Upper lobe of left lung (tissue), 6 donors: ENCODE measurements at places on chromosomes 2 and 18. TPM values are rescaled to one million over a fixed set of nuclear protein-coding genes. Genes with fewer than 3 reads are reported as not detected.

VAMP5 gene
- 41.3 TPM for total RNA-seq

GRCh38 chr2:231662811-231663457, 45.4 kb upstream of the PTMA start:
- no peak for DNase-seq
- peak overlapping the region; percentile 48 for H3K4me3 ChIP-seq
- H3K27ac ChIP-seq: peak overlapping the region; percentile 97
- no peaks in the 10 kb centered on the region for H3K36me3 ChIP-seq
- peaks cover 33% of the 10 kb centered on the region for H3K4me1 ChIP-seq
- no peaks in the 10 kb centered on the region for H3K27me3 ChIP-seq

DNA sequence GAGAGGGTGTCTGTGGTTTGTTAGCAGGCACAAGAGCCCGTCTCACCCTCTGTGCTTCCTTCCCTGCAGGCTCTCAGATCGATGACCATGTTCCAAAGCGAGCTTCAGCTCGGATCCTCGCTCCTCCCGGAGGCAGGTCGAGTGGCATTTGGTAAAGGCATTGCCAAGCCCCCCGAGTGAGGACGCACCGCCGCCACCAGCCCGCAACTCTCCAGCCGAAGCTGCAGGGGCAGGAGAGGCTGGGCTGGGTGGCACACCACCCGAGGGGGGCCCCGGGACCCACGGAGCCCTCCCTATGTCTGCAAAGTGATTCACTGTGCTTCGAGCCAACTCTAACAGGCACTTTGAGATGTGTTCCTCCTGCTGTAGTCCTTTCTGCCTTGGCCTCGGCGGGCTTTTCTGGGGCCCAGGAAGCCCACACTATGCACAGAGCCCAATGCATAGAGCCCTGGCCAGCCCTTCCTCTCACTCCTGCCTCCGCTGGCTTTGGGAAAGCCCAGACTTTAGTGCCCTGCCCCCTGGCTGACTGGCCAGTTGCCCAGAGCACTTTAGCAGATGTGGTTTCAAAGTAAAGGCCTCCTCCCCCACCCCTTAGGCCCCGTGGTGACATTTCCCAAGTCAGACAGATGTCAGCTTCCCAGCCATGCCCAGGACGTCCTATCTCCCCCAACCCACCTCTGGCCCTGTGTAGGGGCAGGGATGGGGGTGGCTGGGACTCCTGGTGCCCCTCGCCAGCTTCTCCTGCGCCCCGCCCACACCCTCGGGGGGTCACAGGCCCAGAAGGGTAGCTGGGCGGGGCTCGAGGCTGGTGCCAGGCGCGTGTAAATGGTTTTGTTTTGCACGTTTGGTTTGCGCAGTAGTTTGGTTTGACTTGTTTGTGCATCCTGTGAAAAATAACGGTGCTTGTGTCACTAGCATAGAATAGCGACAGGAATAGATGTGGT, 23.3 kb upstream of the MAPRE3 start:
- H3K27ac ChIP-seq: no peak overlapping the region
- H3K27me3 ChIP-seq: no peaks in the 10 kb centered on the region
- H3K36me3 ChIP-seq: no peaks in the 10 kb centered on the region
- peak overlapping the region; percentile 35 for H3K4me3 ChIP-seq
- H3K4me1 ChIP-seq: peaks cover 9% of the 10 kb centered on the region
- peak; percentile 84 for DNase-seq

TM4SF20 gene
- total RNA-seq: not detected

DNA sequence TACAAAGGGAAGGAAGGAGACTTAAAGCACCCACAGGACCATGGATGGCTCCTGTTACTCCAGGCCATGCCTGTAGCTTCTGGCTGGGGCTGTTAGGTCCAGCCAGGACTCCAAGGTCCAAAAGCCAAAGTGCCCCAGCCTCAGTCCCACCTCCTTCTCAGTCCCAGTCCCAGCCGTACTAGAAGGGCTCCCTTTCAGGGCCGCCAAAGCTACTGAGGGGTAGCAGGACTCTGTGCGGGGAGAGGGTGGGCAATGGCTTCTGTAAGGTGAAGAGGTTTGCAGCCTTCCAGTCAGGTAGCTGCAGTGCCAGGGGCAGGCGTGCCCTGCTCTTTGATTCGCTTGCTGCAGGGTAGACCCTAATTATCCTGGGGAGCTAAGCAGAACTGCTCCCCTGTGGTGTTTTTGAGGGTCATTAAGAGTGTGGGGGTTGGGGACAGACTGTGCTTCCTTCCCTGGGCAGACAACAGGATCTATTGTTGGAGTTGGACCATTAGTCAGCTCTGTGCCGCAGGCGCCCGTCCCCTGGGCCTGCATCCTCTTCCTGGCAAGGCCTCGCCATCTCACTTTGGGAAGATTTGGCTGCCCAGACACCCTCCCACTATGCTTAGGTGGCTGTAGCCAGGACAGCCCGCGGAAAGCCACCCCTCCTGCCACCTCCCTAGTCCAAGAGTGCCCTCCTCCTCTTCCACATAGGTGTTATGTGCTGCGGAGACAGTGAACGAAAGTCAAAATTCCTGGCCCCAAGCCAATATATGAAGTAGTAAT, 118.8 kb downstream of the ZBTB7C start:
- H3K36me3 ChIP-seq: no peaks in the 10 kb centered on the region
- H3K27ac ChIP-seq: no peak overlapping the region
- H3K4me3 ChIP-seq: no peak overlapping the region
- no peaks in the 10 kb centered on the region for H3K27me3 ChIP-seq

DNA sequence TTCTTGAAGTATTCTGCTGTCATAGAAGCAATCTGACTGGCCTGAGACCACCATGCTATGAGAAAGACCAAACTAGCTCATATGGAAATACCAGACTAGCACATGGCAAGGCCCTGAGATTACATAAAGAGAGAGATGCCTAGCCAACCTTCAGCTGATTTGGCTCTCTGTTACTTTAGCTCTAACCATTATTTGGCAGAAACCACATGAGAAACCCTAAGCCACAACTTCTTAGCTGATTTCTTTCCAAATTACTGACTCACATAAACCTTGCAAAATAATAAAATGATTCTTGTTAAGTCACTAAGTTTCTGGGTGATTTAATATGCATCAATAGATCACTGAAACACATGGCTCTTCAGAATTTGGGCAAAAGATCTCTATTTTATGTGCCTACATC, 295.0 kb upstream of the ZNF521 start:
- H3K4me3 ChIP-seq: no peak overlapping the region
- no peaks in the 10 kb centered on the region for H3K27me3 ChIP-seq
- no peak overlapping the region for H3K27ac ChIP-seq
- DNase-seq: no peak
- H3K36me3 ChIP-seq: no peaks in the 10 kb centered on the region

KCNF1 gene
- not detected for total RNA-seq

DNA sequence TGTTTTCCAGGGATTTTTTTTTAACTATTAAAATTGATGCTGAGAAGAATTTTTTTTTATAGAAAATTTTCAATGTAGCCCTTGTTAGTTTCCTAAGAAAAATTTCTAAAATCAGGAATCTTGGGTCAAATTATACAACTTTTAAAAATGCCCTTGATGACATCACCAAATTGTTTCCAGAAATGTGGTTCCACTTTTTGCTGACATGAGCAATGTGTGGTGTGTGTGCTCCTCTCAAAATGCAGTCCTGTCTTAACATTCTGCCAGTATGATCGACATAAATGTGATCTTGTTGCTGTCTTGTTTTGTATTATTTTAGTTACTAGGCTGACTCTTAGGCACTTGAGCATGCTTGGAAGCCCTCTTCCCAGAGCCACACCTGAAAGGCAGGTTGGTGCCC, 89.7 kb upstream of the ST6GAL2 start:
- no peak for DNase-seq
- no peaks in the 10 kb centered on the region for H3K27me3 ChIP-seq
- H3K4me3 ChIP-seq: no peak overlapping the region
- no peaks in the 10 kb centered on the region for H3K36me3 ChIP-seq
- H3K27ac ChIP-seq: no peak overlapping the region

DNA sequence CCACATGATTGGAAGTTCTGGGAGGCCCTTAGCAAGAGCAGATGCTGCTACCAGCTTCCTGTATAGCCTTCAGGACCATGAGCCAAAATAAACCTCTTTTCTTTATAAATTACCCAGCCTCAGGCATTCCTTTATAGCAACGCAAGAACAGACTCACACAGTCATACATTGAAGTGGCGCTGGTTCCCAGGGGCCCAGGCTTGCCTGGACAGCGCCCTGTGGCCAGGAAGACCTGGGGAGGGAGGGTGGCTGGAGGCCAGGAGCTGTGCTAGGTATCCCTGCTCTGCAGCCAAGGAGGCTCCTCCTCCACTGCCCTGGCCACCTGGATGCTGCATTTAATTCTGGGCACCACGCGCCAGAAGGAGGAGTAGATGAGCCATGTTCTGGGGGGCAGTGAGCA, 98.1 kb downstream of the AGAP1 start:
- H3K4me1 ChIP-seq: no peaks in the 10 kb centered on the region
- no peak for DNase-seq
- H3K27me3 ChIP-seq: no peaks in the 10 kb centered on the region
- H3K36me3 ChIP-seq: no peaks in the 10 kb centered on the region
- no peak overlapping the region for H3K27ac ChIP-seq

REEP1 gene
- total RNA-seq: 7.3 TPM

DNA sequence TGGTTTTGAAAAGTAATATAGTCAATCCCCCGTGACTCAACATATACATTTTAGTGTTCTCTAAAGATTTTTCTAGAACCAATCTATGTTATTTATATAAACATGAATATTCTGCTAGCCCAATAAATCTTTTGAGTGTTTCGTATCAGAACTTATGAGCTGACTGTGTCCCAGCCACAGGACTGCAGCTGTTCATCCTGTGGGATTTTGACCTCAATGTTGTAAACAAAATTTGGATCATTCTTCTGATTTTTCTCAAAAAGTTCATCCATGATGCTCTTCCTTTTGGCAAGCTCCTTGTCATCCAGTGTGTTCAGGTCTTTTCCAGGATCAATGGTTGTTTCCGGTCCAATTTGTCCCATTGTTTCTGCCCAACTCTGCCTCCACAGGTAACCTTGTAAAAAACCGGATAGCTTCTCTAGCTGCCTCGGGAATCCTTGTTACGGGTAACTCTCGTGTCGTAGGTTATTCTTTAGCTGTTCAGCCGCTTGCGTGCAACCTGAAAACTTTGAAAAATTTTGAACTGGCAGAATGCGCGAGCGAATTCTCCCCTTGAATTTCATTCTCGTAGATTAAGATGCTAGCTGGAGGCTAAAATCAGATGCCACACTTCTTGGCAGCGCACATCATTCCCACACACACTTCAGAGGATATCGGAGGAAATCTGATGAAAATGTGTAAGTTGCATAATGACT, 195.2 kb downstream of the SH3BP4 start:
- no peak for DNase-seq
- H3K4me3 ChIP-seq: no peak overlapping the region
- no peaks in the 10 kb centered on the region for H3K36me3 ChIP-seq
- H3K27ac ChIP-seq: no peak overlapping the region
- no peaks in the 10 kb centered on the region for H3K4me1 ChIP-seq

ADRA2B gene
- total RNA-seq: 0.22 TPM

TMEFF2 gene
- not detected for total RNA-seq

PCARE gene
- total RNA-seq: not detected

DNA sequence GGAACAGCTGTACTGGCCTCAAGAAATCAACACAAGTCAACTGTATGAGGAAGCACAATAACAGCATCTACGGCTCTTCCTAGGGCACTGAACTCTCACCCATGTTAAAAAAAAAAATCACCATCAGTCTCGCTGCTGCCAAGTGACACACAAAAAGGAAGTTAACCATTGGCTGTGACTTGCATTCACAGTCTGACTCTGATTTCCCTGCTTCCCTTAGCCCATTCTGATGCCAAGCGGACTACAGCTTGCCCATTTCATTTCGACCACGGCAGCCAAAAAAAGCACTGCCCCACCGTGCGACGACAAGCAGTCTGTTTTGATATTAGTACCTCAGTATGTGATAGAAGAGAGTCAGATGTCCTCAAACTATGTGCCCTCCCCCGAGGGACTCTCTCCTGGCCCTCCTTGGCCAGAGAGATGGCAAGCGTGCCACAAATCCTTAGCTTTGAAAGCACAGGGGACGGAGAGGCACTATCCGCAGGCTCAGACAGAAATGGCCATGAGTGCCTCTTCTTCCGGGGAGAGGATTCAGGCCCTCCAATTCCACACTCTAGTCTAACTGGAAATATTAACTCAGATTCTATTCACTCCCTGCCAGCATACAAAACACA, 250.0 kb downstream of the TCF4 start:
- H3K4me3 ChIP-seq: peak overlapping the region; percentile 5
- H3K27me3 ChIP-seq: no peaks in the 10 kb centered on the region
- H3K27ac ChIP-seq: peak overlapping the region; percentile 72

MC4R gene
- not detected for total RNA-seq

DNA sequence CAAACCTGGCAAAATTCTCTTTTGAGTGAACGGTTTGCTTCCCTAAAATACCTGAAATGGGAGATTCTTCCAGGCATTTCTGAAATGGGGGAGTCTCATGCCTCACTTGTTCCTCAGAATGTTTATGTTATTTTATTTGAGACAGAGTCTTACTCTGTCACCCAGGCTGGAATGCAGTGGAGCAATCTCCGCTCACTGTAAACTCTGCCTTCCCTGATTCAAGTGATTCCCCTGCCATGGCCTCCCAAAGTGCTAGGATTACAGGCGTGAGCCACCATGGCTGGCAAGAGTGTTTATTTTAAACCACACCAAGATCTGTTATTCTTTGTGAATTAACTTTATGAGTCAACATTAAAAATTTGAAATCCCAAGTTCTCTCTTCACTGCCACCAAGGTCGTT, 6.4 kb upstream of the FHL2 start:
- DNase-seq: no peak
- no peaks in the 10 kb centered on the region for H3K36me3 ChIP-seq
- no peak overlapping the region for H3K4me3 ChIP-seq
- no peak overlapping the region for H3K27ac ChIP-seq

AKAIN1 gene
- total RNA-seq: not detected

DNA sequence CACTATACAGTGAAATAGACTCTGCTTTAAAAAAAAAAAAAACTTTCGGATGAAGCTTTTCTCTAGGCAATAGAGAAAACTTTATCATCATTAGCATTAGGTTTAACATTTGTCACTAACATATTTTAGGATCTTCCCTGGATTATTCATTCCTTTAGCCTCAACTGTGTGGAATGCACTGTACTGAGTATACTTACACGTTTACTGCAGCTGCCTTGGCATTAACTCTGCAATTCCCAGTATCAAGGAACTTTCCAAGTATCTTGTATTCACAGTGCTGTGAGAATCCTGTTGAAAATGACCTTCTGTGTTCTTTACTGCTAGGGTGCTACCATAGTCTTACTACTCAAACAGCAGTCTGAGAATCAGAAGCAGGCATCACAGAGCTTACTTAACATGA, 328.2 kb upstream of the COL3A1 start:
- H3K27ac ChIP-seq: no peak overlapping the region
- no peak overlapping the region for H3K4me3 ChIP-seq
- H3K4me1 ChIP-seq: no peaks in the 10 kb centered on the region
- H3K27me3 ChIP-seq: no peaks in the 10 kb centered on the region

FSHR gene
- total RNA-seq: not detected
